GM20000 (cell line): ENCODE measurements at places on chromosomes 7 and 10.

DNA sequence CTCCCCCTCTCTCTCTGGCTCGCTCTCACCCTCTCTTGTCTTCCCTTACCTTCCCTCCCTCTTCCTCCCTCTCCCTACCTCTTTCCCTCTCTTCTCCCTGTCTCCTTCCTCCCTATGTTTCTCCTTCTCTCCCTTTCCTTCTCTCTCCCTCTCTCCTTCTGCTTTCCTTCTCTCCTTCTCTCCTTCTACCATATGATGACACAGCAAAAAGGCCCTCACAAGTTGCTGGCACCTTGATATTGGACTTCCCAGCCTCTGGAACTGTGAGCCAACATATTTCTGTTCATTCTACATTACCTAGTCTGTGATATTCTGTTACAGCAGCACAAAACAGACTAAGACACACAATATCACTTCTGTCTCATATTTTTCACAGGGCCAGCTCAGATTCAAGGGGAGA is 135.0 kb downstream of the ADAM22 start:
- no peak for DNase-seq

DNA sequence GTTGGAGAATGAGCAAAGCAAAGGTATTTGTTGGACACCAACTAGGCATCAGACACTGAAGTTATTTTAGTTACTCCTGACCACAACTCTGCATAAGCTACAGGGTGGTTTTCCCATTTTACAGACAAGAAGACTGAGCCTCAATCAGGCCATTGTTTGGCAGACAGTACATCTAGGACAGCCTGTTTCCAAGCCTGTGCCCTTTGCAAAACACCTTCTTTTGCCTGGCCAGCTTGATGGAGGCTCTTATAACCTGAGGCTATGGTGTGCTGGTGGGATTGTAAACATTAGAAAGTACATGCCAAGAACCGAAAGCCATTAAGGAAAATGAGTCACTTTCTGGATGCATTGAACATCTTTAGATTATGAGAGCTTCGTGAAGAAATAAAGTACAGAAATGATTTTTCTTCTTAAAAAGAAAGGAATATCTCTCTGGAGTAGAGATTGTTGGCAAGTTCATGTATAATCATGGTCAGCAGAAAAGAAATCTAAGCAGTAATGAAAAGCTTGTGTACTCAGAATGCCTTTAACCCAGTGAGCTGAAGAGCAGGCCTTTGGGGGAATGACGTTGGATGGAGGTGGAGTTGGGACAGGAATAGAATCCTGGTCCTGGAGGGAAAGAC is 140.6 kb downstream of the KIAA1217 start:
- DNase-seq = no peak

DNA sequence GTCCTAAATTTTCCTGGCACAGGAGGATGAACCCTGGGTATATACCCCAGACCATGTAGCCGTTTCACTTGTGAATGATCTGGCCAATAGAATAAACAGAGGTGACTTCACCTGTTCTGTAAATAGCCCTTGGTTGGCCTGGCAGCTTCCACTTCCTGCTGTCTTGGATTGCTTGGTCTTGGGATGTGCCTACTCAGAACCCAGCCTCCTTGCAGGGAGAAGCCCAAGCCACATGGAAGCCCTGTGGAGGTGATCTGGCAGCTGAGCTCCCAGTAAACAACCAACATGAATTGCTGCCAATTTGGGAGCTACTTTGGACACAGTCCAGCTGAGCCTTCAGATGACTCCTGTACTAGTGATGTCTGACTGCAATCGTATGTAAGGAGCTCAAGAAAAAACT is 4.8 kb upstream of the RAPGEF5 start:
- no peak for DNase-seq

GRCh38 chr10:654647-654996 is 34.8 kb downstream of the DIP2C start:
- DNase-seq = no peak

DNA sequence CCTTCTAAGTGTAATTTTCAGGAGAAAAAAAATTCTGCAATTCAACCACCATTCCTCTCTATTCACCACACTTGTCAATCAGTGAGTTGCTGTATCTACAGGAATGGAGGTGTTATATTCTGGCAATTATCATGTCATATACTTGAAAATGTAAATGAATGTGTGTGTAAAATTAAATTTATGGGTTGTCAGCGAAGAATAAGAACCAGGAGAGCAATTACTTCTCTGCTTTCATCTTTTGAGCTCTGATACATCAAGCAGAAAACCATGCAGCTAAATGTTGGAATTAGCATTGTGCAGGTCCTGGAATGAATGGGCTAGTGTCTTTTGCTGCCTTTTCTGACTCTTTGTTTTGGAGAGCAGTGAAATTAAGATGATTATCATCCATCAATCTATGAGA is 207.6 kb downstream of the FOXP2 start:
- no peak for DNase-seq

DNA sequence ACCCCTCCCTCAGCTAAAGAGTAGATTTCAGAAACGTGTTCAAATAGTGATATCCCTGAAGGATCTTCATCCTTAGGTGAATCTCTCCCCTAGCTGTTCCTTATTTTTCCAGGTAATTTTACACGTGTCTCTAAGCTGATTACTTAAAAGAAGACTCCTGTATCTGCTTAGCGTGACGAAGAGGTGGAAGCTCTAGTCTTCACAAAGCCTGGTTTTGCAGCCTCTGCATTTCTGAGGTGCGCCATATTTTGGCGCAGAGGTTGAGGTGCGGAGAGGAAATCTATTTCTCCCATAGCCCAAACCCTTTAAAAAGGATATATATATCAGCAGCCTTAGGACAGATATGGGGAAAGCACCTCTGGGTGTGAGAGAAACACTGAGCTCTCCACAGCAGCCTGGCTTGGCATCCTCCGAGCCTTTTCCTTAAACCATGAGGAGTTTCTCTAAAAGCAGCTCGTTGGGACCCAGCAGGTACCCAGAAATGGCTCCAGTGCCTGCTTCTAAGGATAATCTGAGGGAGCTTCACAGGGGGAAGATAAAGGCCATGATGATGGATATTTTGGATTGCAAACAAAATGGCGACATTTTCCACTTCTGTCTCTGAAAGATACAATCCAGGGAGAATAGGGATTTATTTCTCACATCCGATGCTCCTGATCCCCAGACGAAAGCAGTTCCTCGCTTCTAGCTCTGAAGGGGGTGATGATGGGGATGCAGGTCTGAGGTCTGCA is 3.0 kb upstream of the HOXA2 start:
- no peak for DNase-seq

DNA sequence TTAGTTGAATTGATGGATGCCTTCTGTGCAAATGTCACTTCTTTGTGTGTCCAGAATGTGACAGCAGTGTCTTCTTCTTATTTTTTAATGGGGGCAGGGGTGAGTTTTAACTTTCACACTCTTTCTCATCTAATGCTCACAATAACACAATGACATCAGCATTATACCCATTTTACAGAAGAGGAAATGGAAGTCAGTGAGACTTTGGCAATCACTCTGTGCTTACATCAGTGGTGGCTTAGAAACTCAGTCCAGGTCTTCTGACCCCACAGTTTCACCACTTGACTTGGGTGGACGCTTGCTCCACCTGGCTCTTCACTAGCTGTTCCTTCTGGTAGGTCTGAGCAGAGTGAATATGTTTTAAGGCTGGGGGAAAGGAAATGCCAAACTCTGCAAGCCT is 124.0 kb downstream of the PRKCQ start:
- no peak for DNase-seq

- no peak for DNase-seq
Observed at GRCh38 chr10:84534168-84534567, 205.8 kb downstream of the CCSER2 start.

- DNase-seq = no peak
Observed at GRCh38 chr7:583410-584121, 63.9 kb upstream of the PDGFA start.

DNA sequence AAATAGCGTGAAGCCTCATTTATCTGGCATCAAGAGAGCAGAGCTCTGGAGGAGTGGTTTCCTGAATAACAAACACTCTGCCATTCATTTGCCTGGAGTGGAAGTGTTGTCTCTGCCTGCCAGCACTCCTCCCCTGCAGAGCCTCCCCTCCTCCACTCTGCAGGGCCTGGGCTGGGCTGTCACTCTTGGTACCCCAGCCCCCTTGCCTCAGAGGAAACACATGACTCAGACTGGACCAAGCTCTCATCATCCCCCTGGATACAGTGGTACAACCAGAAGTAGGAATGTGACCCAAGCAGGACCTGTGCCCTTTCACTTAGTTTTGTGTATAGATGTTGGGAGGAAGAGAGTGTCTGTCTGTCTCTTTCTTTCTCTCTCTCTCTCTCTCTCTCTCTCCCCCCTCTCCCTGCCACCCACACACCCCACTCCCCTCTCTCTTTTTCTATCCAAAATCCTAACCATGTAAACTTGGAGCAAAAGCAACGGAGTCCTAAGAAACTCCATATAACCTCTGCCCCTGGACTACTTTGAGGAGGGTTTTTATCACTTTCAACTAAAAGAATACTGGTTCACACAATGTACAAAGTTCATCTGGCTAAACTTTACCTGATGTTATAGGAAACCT is 43.9 kb downstream of the DOCK4 start:
- DNase-seq = no peak

DNA sequence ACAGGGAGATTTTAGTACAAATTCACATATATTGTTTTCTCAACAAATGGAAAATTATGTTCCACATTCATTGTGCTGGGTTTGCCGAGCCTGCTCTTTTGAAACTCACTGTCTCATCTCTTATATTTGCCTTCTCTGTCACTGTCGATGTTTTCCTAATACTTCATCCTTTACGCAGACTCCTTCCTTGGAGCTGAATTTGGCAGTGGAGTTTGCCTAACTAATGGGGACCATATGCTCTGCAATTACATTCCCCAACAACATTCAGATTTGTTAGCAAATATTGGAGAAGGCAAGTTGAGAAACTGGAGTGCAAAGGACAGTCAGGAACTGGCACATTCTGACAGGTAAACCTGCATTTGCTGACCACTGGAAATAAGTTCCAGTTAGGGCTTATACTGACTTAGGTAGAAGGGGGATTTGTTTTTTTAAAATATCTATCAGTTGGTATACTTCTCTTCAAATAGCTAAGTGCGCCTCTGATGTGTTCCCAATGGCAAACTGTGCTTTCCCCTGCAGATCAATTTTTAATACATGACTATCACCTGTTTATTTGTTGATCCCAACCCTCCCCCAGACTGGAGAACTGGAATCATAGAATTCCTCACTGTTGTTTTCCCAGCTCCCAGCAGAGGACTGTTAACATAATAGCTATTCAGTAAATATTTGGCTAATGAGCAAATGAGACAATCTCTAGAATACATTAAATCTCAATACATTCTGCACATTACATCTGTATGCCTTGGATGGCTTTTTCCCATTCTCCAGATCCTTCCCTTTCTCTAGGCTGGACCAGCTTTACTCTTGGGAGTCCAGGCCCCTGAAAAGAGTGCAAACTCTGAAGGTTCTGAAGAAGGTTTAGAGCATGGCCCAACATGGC is 769.3 kb downstream of the KCNMA1 start:
- DNase-seq = no peak

DNA sequence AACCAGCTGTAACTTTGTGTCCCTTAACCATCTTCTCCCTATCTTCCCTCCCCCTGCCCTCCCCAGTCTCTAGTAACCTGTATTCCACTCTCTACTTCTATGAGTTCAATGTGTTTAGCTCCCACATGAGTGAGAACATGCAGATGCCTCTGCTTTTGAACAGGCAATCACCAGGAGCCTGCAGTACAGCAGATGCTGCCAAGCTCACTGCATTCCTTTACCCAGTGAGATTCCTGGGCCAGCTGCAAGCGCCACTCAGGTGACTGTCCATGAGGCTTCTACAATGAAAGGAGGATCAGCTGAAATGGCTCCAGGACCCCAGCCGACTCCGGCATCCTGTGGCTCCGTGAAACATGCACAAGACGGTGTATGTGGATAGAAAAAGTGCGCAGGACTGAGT is 15.7 kb downstream of the GRID1 start:
- no peak for DNase-seq

DNA sequence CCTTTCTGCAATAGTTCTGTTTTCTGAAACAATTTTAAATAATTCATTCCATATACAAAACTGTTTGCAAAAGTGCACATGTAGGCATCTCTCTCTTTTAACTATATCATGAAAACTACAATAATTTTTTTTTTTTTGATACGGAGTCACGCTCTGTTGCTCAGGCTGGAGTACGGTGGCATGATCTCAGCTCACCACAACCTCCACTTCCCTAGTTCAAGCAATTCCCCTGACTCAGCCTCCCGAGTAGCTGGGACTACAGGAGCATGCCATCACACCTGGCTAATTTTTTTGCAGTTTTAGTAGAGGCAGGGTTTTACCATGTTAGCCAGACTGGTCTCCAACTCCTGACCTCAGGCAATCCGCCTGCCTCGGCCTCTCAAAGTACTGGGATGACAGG is 44.0 kb upstream of the SEMA3A start:
- DNase-seq = no peak

DNA sequence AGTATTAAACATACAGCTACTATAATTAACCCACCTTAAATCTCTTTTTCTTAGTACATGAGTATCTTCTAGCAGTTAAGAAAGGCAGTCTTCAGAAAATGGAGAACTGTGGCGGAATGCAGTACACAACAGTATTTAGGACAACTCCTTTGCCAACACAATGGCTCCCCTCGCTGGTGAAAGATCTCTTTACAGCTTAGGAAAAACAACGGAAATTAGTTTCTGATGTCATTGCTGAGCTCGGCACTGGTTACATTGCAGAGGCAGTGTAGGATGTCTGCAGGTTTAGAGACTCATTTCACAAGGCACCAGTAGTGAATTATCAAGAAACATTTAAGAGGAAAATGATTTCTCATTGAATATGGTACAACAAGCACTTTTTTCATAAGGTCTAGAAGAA is 43.4 kb downstream of the GLRX3 start:
- no peak for DNase-seq

DNA sequence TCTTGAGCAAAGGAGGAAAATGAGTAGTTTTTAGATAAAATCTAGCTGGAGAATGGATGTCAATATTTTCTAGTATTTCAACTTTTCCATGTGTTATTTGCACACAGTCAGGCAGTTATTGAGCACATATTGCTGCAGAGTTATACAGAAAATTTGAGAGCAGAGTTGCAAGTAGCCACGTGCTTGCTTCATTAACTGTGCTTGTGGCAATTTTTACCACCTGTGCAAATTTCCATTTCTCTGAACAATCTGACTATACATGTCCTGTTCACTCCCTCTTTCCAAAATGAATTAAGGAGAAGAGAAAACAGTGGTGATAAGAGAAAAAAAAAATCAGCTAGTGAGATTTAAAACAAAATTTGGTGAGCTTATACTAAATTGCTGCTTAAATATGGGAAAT is 178.5 kb downstream of the TAX1BP1 start:
- DNase-seq = no peak

GRCh38 chr7:122137251-122138077 is 6.6 kb downstream of the AASS start:
- no peak for DNase-seq

- no peak for DNase-seq
Observed at GRCh38 chr7:46550864-46551263, 629.8 kb upstream of the IGFBP3 start.

DNA sequence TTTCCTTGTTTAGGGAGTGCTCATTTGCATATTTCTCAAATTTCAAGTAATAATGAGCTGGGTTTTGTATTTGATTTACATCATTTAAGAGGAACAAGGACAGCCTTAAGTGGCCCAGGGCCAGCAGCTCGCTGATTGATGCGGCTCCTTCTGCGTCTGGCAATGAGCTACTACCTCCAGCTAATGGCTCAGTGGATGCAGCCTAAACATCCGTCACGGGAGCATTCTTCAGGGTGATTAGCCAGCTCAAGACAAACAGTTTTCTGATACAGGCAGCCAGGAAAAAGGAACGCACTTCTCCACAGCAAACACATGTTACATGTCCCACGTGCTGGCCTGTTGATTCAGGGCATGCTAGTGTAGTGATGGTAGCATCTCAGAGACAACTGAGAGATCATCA is 169.3 kb upstream of the TCERG1L start:
- DNase-seq = no peak
